ENCODE measurements at places on chromosomes 4 and X. TPM values are rescaled to one million over a fixed set of nuclear protein-coding genes. Genes with fewer than 3 reads are reported as not detected.

CXCL5 gene
- 0.51 TPM for total RNA-seq

- DNase-seq: no peak
Observed at GRCh38 chr4:10866666-10867065, 182.1 kb upstream of the CLNK start.

SOX3 gene
- total RNA-seq: not detected

GRCh38 chrX:122866532-122866931 is 317.5 kb upstream of the GRIA3 start:
- DNase-seq: peak; percentile 89

DNA sequence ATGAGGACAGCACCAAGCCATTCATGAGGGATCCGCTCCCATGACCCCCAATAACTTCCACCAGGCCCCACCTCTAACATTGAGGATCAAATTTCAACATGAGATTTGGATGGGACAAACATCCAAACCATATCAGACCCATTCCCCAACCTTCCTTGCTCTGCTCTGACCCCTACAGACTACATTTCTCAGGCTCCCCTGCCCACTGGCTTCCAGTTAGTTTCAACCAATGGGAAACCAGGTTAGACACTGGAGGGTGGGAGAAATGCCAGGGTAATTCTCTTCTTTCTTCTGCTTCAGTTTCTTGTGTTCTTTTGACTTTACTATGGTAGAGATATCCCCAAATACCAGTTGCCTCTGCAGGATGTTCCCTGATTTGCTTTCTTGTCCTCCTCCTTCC is 125.7 kb downstream of the CLCN4 start:
- DNase-seq: no peak

- peak; percentile 90 for DNase-seq
Observed at GRCh38 chrX:13487731-13488505, 81.5 kb upstream of the EGFL6 start.

DNA sequence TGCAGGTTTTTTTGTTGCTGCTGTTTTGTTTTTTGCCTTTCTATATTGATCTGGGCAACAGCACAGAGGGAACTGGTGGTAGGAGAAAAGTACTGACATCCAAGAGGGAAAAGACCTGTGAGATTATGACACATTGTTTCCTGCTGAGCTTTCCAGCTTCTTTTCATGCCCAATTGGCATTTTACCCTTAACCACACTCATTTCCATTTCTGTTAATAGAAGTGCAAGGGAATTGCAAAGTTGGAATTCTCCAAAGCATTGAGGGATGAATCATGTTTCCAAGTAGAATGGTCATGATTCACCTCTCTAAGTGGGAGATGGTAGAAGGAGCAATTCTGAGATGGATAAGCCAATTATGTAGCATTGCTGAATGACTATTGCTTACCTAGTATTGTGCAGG is 161.5 kb downstream of the PPARGC1A start:
- DNase-seq: peak; percentile 83
